ENCODE measurements at places on chromosomes 4 and X. TPM values are rescaled to one million over a fixed set of nuclear protein-coding genes. Genes with fewer than 3 reads are reported as not detected.

Gene CCDC120
- 8.6 TPM for polyA plus RNA-seq

Gene L1CAM
- polyA plus RNA-seq = 16.4 TPM

- DNase-seq = no peak
These were observed 8.3 kb downstream of the TMEM33 start for GRCh38 chr4:41943506-41943905.

- DNase-seq = no peak
These were observed 82.2 kb downstream of the ZNF330 start for GRCh38 chr4:141302924-141303323.

- no peak for DNase-seq
These were observed 154.4 kb upstream of the NOCT start for GRCh38 chr4:138861135-138861534.

DNA sequence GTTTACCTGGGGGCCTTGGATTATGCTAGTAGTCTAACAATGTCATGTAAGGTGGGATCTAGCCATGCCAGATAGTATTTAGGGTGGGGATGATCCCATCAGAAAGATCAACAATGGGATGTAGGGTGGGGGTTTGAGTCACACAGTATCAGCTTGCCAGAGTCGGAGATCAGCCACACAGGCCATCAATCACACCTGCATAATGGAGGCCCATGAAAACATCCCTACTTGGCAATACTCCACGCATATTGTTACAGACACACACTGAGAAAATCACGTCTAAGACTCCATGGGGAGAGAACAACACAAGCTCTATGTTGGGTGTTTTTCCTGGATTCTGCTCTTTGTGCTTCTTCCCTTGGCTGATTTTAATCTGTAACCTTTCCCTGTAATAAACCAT, 49.5 kb upstream of the SLC25A4 start:
- no peak for DNase-seq

GRCh38 chrX:67723580-67724351, 179.9 kb downstream of the AR start:
- DNase-seq = no peak

Measured in H1 (cell line).